ENCODE measurements at places on chromosomes 11 and 22. TPM values are rescaled to one million over a fixed set of nuclear protein-coding genes. Genes with fewer than 3 reads are reported as not detected.

- no peak for DNase-seq
Measured at GRCh38 chr11:83004746-83005556, 66.7 kb downstream of the RAB30 start.

DNA sequence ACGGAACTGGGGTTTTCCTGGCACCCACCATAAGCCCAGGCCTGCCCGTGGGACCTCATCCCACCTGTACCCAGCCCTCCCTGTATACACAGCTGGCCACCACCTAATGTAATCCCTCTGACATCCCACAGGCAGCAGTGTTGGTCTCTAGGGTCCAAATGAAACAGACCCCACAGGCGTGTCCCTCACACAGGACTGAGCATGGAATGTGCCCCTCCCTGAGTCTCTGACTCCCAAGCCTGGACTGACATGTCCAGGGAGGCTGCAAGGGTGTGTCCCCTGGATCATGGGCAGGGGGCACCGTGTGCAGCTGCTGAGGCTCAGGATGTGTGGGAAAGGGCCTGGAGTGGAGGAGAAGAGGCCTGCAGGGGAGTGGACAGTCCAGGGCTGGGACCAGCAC is 50.6 kb upstream of the PPARA start:
- DNase-seq, result no peak

- DNase-seq, result no peak
Measured at GRCh38 chr11:79050786-79051185, 390.0 kb downstream of the TENM4 start.

- DNase-seq, result no peak
Measured at GRCh38 chr11:17792161-17792560, 57.6 kb downstream of the KCNC1 start.

- DNase-seq, result no peak
Measured at GRCh38 chr11:88178191-88178590, 2.9 kb upstream of the RAB38 start.

Gene PDE2A
- not detected for total RNA-seq

Gene RASSF10
- total RNA-seq, result not detected

Gene OR4C3
- not detected for total RNA-seq
